ENCODE measurements at places on chromosomes 13 and 19.

DNA sequence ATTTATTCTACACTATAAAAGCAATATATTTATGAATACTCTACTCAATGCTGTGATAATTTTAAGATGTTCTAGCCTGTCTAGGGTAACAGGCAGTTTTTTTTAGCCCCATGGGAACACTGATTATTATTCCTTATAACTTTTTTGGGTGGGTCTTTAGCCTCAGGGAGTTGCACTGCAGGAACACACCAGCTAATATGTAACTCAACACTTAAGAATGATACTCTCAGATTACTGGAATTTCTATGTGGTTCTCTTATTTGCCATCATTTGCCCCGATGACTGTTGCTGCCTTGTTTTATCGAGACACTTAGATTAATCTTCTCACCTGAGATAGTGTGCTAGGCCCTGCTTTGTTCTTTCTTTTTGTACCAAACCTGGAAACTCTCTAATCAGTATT, 396.9 kb upstream of the SLITRK1 start:
- no peak for DNase-seq

DNA sequence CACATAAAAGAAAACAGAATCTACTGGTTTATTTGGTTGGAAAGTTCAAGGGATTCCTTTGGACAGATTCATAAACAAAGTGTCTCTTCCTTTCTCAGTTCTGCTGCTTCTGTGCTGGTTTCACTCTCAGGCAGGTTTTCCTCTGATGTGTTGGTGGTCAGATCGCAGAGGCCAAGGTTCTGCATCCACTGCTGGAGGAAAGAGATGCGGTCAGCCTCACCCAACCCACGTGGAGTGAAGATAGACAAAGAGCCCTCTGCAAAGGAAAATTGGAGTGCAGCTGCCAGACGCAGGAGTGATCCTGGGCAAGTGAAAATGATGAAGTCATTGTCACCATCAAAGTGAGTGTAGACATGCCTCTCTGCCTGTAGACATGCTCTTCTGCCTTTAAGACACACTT, 352.0 kb downstream of the TSHZ3 start:
- DNase-seq = no peak

GRCh38 chr13:52809310-52809769, 39.1 kb downstream of the PCDH8 start:
- DNase-seq = peak; percentile 65

- no peak for DNase-seq
Measured at GRCh38 chr19:10320602-10321416, 5.0 kb upstream of the FDX2 start.

DNA sequence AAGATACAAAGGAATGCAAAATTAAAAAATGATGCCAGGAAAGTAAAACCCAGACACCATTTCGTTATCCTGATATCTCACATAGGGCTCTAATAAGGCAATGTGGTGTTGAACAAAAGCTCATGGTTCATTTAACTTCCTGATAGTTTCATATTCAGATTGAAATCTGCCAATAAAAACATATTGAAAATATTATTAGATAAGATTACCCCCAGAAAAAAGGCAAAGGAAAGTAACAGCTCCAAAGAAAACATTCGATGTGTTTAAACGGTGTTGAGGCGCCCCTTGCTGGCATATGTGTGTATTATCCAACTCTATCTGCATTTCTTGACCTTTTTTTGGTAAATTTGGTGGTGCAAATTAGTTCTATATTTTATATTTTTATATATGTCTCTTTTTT, 75.9 kb downstream of the ESD start:
- peak; percentile 37 for DNase-seq

DNA sequence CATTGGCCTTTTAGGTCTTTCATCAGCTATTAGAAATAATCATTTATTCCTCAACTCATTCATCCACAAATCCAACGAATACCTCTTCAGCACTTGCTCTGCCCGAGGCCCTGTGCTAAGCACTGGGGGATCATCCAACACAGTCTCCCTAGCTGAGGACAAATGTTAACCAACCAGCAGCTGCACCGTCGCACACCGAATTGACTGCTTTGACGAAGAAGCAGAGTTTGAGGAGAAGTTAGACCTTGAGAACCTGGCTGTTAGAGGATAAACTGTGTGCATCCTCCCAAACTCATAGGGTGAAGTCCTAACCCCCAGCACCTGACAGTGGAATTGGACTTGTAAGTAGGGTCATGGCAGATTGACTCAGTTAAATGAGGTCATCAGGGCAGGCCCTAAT, 170.9 kb downstream of the USP12 start:
- DNase-seq = no peak

- no peak for DNase-seq
Measured at GRCh38 chr19:16224293-16225045, 26.8 kb downstream of the AP1M1 start.

- no peak for DNase-seq
Measured at GRCh38 chr13:36606060-36606459, 67.8 kb upstream of the SERTM1 start.

- DNase-seq = peak; percentile 26
Measured at GRCh38 chr13:112445411-112446271, 69.5 kb downstream of the SPACA7 start.
